Stimulated activated CD4-positive, alpha-beta T cell treated with anti-CD3 and anti-CD28 coated beads, Interleukin-15, amount 100 ng/mL, for 1 hour (primary cell): ENCODE measurements at places on chromosomes 3 and 15.

DNA sequence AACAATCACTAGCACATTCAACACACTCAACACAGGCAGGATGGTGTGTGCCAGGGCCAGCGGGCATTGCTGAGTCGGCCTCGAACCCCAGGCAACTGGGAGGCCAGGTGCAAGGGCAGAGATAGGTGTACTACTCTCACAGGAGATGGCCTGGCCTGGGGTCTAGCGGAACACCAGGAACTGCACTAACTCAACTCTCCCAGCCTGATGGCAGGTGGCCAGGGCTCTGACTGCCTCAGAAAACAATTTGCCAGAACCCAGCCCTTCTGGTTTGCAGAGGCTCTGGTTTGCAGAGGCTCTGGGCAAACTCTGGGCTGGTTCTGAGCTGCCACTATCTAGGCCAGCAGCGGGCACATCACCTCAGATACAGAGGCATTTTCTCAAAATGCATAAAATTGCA is 229.2 kb upstream of the CHRNA7 start:
- no peak for DNase-seq

DNA sequence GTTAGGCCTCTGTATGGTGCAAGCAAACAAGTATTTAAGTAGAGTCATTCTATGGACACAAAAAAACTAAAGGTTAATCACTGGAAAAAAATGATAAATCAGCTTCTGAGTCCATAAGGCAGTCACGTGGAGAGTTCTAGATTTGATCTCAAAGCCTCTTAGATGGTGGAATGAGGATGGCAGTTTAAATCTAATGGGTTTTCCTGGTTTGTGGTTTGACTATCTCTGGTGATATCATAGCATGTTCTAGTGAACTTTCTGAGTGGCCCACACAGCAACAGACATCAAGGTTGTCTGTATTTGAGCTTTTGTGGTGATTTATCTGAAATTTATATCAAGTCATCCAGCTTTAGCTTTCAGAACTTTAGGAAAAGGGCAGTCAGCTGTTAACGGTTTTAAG is 52.4 kb downstream of the ILDR1 start:
- DNase-seq, result no peak

GRCh38 chr3:195356151-195357086 is 85.5 kb upstream of the XXYLT1 start:
- DNase-seq, result no peak

DNA sequence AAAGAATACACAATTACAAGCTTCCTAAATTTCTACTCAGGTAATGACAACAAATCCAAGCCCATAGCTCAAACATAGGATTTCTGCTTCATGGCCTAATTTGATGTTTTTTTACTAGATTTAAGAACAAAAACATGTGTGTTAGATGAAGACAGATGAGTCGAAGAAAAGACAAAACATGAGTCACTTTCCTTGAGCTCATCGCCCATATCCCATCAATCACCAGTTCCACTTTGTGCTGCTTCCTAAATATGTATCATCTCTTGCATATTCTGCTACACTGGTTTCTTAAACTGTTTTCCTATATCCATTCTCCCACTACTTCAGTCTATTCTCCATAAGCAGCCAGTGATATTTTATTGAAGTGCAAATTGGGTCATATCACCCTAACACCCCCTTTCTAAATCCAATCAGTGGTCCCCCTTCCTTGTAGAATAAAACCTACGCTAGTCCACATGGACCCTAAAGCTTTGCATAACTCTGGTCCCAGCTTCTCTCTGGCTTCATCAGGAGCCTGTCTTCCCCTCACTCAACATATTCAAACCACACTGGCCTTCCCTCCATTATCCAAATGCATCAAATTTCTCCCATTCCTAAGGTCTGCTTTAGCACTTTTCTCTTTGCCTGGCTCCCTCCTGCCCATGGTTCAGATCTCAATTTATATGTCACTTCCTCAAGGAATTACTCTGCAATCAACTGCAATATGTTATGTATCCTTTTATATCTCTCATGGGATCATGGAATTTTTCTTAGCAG is 1033.9 kb downstream of the FHIT start:
- no peak for DNase-seq

GRCh38 chr15:98807262-98807661 is 158.9 kb downstream of the IGF1R start:
- no peak for DNase-seq

- DNase-seq, result no peak
Measured at GRCh38 chr3:197522183-197522715, 33.5 kb downstream of the BDH1 start.

- DNase-seq, result no peak
Measured at GRCh38 chr3:146160964-146161662, at the start of gene PLOD2. Gene PLOD2 (minus strand): TSS chr3:146161184. CDS start chr3:146160989, 195 bp downstream.

GRCh38 chr3:81741216-81741615 is 20.2 kb downstream of the GBE1 start:
- no peak for DNase-seq

DNA sequence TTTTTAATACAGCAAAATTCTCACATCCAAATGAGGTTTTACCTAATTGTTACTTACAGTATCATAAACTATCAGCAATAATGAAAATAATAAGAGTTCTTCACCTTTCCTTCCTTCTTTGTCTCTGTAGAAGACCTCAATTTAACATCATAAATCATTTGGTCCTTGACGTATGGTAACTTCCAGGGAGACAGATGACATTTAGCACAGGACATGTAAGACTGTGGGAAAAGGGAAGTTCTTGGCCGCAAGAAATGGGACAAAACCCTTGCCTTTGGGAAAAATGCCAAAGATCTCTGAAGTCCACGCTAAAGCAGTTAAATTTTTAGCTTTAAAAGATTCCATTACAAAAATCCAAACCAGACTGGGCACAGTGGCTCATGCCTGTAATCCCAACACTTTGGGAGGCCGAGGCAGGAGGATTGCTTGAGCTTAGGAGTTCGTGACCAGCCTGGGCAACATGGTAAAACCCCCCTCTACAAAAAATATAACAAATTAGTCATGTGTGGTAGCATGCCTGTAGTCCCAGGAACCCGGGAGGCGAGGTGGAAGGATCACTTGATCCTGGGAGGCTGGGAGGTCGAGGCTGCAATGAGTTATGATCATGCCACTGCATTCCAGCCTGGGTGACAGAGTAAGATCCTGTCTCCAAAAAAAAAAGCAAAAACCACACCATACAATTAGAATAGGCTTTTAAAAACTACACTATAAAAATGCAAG is 8.8 kb downstream of the PTPN9 start:
- DNase-seq, result no peak

GRCh38 chr15:26935322-26935721 is 35.7 kb upstream of the GABRG3 start:
- no peak for DNase-seq

DNA sequence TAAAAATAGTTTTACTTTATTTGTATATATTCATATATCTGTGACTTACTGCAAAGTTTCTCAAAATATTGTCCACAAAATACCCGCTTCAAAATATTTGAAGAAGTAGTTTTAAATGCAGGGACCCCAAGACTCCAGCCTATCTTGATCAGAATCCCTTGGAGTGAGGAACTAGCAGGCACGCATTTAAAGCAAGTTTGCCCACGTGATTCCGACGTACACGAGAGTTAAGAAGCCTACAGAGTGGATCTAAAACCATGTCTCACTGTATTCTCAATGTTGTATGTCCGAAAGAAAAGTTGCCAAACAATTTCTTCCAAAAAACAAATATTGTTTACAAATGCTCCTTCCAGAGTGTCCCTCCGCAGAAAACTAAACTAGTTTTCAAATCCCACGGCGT is 1.7 kb downstream of the GABRB3 start:
- no peak for DNase-seq

DNA sequence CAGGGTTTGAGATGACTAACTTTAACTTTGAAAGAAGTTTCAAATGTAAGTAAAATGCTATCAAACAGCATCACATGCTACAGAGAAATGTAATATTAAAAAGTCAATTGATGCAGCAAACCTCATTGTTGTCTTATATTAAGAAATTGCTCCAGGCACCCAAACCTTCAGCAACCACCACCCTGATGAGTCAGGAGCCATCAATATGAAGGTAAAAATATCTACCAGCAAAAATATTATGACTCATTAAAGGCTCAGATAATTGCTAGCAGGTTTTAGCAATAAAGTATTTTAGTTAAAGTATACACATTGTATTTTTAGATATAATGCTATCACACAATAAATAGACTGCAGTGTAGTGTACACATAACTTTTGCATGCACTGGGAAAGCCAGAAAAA is 746.3 kb downstream of the ZPLD1 start:
- no peak for DNase-seq

- DNase-seq, result no peak
Measured at GRCh38 chr3:115092220-115092791, 54.8 kb downstream of the ZBTB20 start.

- DNase-seq, result no peak
Measured at GRCh38 chr3:150033721-150034120, 63.0 kb upstream of the PFN2 start.

- no peak for DNase-seq
Measured at GRCh38 chr3:128167973-128168674, 14.8 kb downstream of the EEFSEC start.

DNA sequence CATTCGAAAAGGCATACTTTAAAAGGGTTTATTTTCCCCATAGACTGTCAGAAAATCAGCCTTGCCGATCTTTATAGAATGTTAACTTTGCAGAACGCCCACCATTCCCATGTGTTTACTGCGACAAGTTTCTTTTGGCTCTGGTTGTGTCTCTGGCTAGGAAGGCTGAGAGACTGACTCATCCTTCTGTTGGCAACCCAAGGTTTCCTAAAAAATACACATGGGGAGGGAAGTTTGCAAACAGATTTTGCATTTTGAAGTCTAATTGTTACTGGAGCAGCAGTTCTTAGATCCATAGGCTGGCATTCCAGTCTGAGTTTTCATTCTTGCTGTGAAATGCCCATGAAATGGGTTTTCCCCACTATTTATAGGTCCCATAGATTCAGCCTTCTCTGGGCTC is 37.9 kb upstream of the MINAR1 start:
- DNase-seq, result no peak

DNA sequence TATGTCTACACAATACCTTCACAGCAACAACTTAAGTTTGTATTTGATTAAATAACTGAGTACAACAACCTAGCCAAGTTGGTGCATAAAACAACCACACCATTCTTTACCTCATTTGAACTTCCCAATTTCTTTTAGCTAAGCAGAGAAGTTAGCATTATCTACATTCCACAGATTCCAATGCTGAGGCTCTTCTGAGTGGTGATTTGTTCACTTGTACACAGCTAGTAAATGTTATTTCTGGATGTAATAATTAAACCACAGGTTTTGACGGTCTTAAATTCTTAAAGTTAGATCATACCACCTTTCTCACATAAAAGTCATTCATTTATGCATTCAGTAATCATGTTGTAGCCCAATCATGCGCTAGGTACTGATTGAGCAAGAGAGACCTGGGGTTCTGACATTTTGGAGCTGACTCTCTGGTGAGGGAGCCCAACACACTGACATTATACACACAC is 102.5 kb downstream of the SST start:
- DNase-seq, result no peak

- DNase-seq, result no peak
Measured at GRCh38 chr15:69119001-69119400, 41.4 kb upstream of the GLCE start.

DNA sequence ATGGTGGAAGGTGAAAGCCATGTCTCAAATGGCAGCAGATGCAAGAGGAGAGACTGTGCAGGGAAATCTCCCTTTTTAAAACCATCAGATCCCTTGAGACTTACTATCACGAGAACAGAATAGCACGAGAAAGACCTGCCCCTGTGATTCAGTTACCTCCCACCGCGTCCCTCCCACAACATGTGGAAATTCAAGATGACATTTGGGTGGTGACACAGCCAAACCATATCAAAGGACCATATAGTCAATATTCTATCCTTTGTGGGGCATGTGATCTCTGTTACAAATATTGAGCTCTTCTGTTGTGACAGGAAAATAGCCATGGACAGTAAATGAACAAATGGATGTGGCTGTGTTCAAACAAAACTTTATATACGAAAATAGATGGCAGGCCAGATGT is 77.2 kb upstream of the ACKR4 start:
- no peak for DNase-seq

GRCh38 chr3:113249601-113250000 is 38.2 kb downstream of the BOC start:
- no peak for DNase-seq

GRCh38 chr3:184058029-184058428 is 5.2 kb downstream of the HTR3C start:
- DNase-seq, result no peak

GRCh38 chr15:39414201-39414600 is 166.7 kb upstream of the THBS1 start:
- no peak for DNase-seq

- no peak for DNase-seq
Measured at GRCh38 chr3:195856410-195857084, 44.8 kb upstream of the MUC4 start.

- DNase-seq, result no peak
Measured at GRCh38 chr3:56911363-56911762, 109.6 kb upstream of the ARHGEF3 start.

- DNase-seq, result no peak
Measured at GRCh38 chr15:67564021-67564967, 21.8 kb downstream of the MAP2K5 start.

DNA sequence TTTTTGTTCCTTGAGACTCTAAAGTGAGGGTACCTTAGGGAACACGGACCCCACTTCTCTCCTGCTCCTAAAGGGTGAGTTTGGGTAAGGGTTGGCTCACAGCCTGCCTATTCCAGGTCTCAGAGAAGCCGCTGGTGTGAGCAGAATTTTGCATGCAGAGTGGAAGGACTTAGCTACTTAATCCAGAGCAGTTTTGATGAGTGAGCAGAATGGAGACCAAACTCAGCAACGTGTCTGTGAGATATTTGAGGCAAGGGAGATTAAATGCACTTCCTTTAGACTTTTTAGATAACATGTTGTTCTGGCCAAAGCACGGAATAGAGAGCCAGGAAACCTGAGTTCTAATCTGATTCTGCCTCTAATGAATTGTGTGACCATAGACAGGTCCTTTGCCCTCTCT is 5.1 kb downstream of the SLC24A1 start:
- DNase-seq, result no peak

GRCh38 chr15:57704441-57704840 is 2.1 kb upstream of the POLR2M start:
- no peak for DNase-seq

DNA sequence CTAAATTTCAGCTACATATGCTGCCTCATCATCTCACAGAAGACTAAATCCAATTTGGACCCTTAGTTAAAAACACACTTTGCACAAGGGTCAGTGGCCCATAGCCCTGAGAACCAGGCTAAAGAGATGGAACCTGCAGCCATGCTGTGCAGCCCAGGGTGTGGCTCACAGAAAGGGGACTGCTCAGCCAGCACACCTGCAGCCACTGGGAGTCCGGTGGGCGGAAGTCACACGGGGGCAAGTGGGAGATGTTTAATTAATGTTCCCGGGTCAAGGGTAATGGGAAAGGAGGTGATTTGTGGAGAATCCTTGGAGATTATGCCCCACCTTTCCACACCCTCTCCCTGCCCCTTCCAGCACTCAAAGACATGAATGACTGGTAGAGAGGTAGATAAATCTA is 467.4 kb downstream of the EPHB1 start:
- DNase-seq, result no peak

- DNase-seq, result no peak
Measured at GRCh38 chr15:68464448-68465090, 32.6 kb upstream of the ITGA11 start.

GRCh38 chr3:141231101-141231951 is at the start of gene PXYLP1:
Gene PXYLP1 (plus strand): TSS chr3:141231825. CDS start chr3:141260176, 28,351 bp downstream.
- peak; percentile 86 for DNase-seq

- DNase-seq, result peak; percentile 26
Measured at GRCh38 chr3:49723296-49723627, 489 bp downstream of the GMPPB start.
